Hair follicle dermal papilla cell (primary cell): ENCODE measurements at places on chromosomes 1 and 21. TPM values are rescaled to one million over a fixed set of nuclear protein-coding genes. Genes with fewer than 3 reads are reported as not detected.

Gene NBPF3
- 24.7 and 29.3 TPM in 2 replicates for total RNA-seq

Gene SPATA1
- total RNA-seq, result 0.61 and 2.3 TPM in 2 replicates

Gene TRNP1
- total RNA-seq, result 45.1 and 71.4 TPM in 2 replicates

Gene NGF
- 26.9 and 30.6 TPM in 2 replicates for total RNA-seq

Gene C1orf185
- total RNA-seq, result not detected in 2 replicates

Gene AQP10
- total RNA-seq, result not detected in 2 replicates

Gene SPRR2E
- not detected in 2 replicates for total RNA-seq

Gene SPRR5
- not detected in 2 replicates for total RNA-seq

Gene SESN2
- 26.2 and 30.3 TPM in 2 replicates for total RNA-seq

Gene TMEM81
- total RNA-seq, result 0.73 and 1.6 TPM in 2 replicates

Gene HENMT1
- total RNA-seq, result 4.5 and 4.6 TPM in 2 replicates

Gene LEMD1
- total RNA-seq, result not detected in 2 replicates

Gene GABRD
- total RNA-seq, result not detected in 2 replicates

Gene CELA2B
- total RNA-seq, result not detected in 2 replicates

Gene S100A3
- total RNA-seq, result 6.3 and 6.6 TPM in 2 replicates

Gene CXADR
- total RNA-seq, result 0.49 TPM in 2 replicates

Gene NTRK1
- total RNA-seq, result not detected in 2 replicates

Gene F5
- total RNA-seq, result not detected in 2 replicates

Gene OR2T35
- total RNA-seq, result not detected in 2 replicates

Gene PDZK1IP1
- total RNA-seq, result not detected in 2 replicates

Gene OR2T2
- total RNA-seq, result not detected in 2 replicates

Gene OR2L8
- total RNA-seq, result 0.97 TPM in 1 of 2 replicates, not detected in the other

Gene FHAD1
- total RNA-seq, result 11.1 and 14.9 TPM in 2 replicates

Gene RORC
- 0.12 TPM in 1 of 2 replicates, not detected in the other for total RNA-seq

Gene FMO1
- 3.4 and 5.8 TPM in 2 replicates for total RNA-seq

Gene UBXN11
- total RNA-seq, result 3.6 and 5.7 TPM in 2 replicates

Gene USH2A
- total RNA-seq, result under 0.01 and 0.16 TPM in 2 replicates

Gene BRDT
- total RNA-seq, result under 0.01 TPM in 1 of 2 replicates, not detected in the other

Gene AADACL3
- not detected in 2 replicates for total RNA-seq

Gene OR10J1
- total RNA-seq, result not detected in 2 replicates

Gene GPR161
- total RNA-seq, result 22.7 and 30.5 TPM in 2 replicates

Gene KRTAP13-2
- not detected in 2 replicates for total RNA-seq

Gene TNFRSF4
- 0.24 TPM in 1 of 2 replicates, not detected in the other for total RNA-seq

Gene ERICH3
- not detected in 2 replicates for total RNA-seq
